ENCODE measurements at places on chromosomes 6 and 20. TPM values are rescaled to one million over a fixed set of nuclear protein-coding genes. Genes with fewer than 3 reads are reported as not detected.

DNA sequence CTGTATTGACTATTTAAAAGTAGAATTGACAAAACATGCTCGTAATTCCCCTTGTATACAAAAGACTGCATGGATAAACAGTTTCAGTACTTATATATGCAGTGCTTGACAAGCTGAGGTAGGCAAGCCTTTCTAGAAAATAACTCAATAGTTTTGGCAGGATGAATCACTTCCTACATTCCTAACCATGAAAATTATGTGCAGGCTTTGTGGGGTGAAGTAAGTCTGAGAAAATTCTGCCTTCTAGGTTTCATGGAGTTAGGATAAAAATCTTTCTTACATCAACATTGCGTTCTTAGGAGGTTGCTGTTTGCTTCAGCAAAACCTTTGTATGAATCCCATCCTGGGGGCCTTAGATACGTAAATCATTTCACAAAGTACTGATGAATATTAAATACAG lies 801.4 kb upstream of the EYS start:
- no peak for DNase-seq
- H3K36me3 ChIP-seq = no peaks in the 10 kb centered on the region
- H3K4me3 ChIP-seq = no peak overlapping the region
- no peak overlapping the region for H3K27ac ChIP-seq
- H3K4me1 ChIP-seq = no peaks in the 10 kb centered on the region
- no peaks in the 10 kb centered on the region for H3K27me3 ChIP-seq

Gene SLC17A2
- total RNA-seq = not detected

DNA sequence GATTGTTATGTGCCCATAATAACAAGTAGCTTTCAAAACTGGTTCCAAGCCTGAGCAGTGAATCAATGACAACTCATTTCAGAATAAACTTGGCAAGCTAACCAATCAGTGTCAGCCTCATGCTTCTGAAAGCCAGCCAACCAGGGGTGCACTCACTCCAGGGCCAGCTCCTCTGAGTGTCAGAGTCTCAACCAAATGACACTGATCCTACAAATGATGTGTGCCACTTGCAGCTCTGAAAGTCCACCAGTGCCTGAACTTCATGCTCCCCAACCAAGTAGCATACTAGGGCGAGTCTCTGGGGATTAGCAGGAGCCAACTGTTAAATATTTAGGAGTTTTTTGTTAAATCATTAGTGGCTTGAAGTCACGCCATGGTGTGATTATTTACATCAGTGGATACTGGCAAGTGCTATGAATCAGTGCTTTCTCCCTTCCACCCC lies 4.5 kb downstream of the IYD start:
- no peaks in the 10 kb centered on the region for H3K4me1 ChIP-seq
- H3K27me3 ChIP-seq = peaks cover 86% of the 10 kb centered on the region
- H3K36me3 ChIP-seq = no peaks in the 10 kb centered on the region
- H3K4me3 ChIP-seq = no peak overlapping the region

DNA sequence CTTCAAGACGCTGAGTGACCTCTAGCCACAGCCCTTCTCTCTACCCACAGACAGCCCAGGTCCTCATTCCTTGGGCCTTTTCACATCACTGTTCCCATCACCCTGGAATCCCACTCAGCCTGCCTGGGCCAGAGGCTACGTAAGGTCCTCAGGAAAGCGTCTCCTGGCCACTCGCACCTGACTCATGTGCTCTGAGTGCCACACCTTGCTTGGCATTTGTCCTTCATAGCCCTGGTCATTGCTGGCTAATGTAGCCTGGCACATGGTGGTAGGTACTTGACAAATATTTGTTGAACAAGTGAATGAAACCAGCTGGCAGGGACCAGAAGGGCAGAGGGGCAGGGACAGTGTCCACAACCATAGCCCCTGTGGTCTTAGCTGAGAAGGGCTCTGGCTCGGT lies 50.6 kb upstream of the FANCE start:
- DNase-seq = no peak
- H3K27ac ChIP-seq = no peak overlapping the region
- H3K27me3 ChIP-seq = no peaks in the 10 kb centered on the region

GRCh38 chr20:8055096-8055495 lies 35.5 kb upstream of the TMX4 start:
- no peaks in the 10 kb centered on the region for H3K4me1 ChIP-seq
- H3K36me3 ChIP-seq = no peaks in the 10 kb centered on the region
- H3K27ac ChIP-seq = no peak overlapping the region
- H3K4me3 ChIP-seq = no peak overlapping the region
- no peak for DNase-seq

DNA sequence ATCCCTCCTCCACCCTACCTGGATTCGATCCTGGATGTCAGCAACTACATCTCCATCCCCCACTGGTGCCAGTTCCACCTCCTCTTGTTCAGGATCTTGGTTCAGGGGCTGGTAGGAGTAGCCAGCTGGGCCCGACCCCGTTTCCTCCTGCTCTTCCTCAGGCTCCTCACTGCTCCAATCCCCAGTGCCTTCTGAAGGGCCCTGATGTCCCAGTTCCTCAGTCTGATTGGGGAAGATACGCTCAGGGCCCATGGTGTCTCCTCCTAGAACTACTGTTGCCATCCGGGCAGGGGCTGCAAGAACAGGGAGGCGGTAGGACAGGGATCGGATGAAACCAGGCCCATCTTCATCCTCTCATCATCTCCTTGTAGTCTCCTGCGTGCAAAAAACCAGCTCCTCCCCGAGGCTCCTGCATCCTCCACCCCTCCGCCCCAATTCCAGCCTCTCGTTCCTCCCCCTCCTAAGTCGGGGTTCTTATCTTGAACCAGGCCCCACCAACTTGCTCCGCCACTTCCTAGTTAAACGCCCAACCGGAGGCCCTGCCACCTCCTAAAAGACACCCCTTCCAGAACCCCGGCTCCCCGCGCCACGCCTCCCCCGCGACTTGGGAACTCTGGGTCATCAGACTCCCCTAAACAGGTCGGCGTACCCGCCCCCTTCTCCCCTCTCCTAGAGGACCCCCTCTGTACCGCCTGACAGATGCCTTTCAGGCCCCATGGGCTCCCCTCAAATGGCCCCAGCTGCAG lies 476 bp downstream of the MEA1 start:
- H3K27me3 ChIP-seq = no peaks in the 10 kb centered on the region
- peak overlapping the region; percentile 57 for H3K4me3 ChIP-seq
- peak; percentile 41 for DNase-seq
- H3K4me1 ChIP-seq = peaks cover 33% of the 10 kb centered on the region
- H3K27ac ChIP-seq = no peak overlapping the region
- H3K36me3 ChIP-seq = peaks cover 15% of the 10 kb centered on the region

DNA sequence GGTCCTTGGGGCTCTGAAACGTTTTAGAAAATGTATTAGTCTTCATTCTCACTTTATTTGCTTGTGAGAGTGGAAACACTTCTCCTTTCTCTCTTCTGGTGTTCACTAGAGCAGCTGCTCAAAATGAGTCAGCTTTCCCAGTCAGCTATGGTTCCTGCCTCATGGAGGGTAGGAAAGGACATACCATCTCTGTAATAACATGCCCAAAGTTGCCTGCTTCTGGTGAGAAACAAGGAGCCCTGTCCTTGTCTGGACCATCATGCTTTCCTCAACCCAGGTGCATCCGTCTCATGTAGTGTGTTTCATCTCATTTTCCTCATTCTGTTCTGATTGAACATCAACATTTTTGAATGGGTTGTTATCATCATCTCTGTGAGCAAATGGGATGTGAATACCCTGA lies 17.1 kb upstream of the TINAG start:
- H3K4me3 ChIP-seq = no peak overlapping the region
- no peaks in the 10 kb centered on the region for H3K4me1 ChIP-seq
- peak; percentile 76 for DNase-seq
- no peak overlapping the region for H3K27ac ChIP-seq

GRCh38 chr20:34891166-34892062 lies 15.0 kb downstream of the ACSS2 start:
- no peak for DNase-seq
- no peak overlapping the region for H3K4me3 ChIP-seq
- no peak overlapping the region for H3K27ac ChIP-seq
- H3K4me1 ChIP-seq = peaks cover 7% of the 10 kb centered on the region

Gene RNF114
- total RNA-seq = 158 TPM

DNA sequence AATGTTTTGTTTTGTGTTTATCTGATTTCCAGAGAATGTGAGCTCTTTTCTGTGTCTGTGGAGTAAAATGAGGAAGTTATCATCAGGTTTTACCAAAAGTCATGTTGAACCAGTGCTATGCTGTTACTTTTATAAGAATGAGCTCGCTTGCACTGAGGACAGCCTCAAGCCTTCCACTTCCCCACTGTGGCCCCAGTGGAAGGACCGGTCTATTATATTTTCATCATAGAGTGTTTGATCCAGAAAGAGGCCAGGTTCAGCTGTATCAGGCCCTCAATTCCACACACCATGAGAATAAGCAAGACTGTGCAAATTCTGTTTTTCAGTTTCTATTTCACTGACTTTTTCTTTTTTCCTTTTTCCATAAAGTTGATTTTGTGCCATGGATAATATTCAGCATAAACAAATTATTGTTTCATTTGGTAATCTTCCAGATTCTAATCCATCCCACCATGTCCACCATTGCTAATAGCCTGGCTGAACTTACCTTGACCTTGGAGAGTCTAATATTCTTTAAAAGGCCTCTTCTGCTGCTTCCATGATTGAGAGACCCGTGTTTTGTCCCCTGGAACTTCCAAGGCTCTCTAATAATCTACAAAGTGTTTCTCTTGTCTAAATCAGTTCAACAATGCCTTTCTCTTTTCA lies 286.2 kb downstream of the THBS2 start:
- H3K27ac ChIP-seq = no peak overlapping the region
- H3K36me3 ChIP-seq = no peaks in the 10 kb centered on the region
- DNase-seq = no peak

GRCh38 chr6:135117413-135117968 lies 62.9 kb upstream of the HBS1L start:
- no peak overlapping the region for H3K27ac ChIP-seq
- DNase-seq = no peak
- no peak overlapping the region for H3K4me3 ChIP-seq
- no peaks in the 10 kb centered on the region for H3K27me3 ChIP-seq

Gene MMUT
- total RNA-seq = 12.5 TPM

- DNase-seq = peak; percentile 51
- H3K27ac ChIP-seq = no peak overlapping the region
- H3K36me3 ChIP-seq = no peaks in the 10 kb centered on the region
- H3K4me3 ChIP-seq = no peak overlapping the region
- H3K4me1 ChIP-seq = peaks cover 18% of the 10 kb centered on the region
Measured at GRCh38 chr6:33613146-33613794, 7.9 kb upstream of the ITPR3 start.

Gene SRSF12
- 5.1 TPM for total RNA-seq

GRCh38 chr20:54570561-54570960 lies 95.2 kb downstream of the DOK5 start:
- no peaks in the 10 kb centered on the region for H3K36me3 ChIP-seq
- no peak overlapping the region for H3K27ac ChIP-seq
- peaks cover 7% of the 10 kb centered on the region for H3K4me1 ChIP-seq
- H3K4me3 ChIP-seq = no peak overlapping the region
- H3K27me3 ChIP-seq = no peaks in the 10 kb centered on the region
- peak; percentile 42 for DNase-seq

Gene FAM184A
- 4.2 TPM for total RNA-seq

- peaks cover 6% of the 10 kb centered on the region for H3K4me1 ChIP-seq
- H3K27me3 ChIP-seq = no peaks in the 10 kb centered on the region
- no peaks in the 10 kb centered on the region for H3K36me3 ChIP-seq
- no peak overlapping the region for H3K4me3 ChIP-seq
Measured at GRCh38 chr6:146741609-146742008, 142.8 kb downstream of the ADGB start.

DNA sequence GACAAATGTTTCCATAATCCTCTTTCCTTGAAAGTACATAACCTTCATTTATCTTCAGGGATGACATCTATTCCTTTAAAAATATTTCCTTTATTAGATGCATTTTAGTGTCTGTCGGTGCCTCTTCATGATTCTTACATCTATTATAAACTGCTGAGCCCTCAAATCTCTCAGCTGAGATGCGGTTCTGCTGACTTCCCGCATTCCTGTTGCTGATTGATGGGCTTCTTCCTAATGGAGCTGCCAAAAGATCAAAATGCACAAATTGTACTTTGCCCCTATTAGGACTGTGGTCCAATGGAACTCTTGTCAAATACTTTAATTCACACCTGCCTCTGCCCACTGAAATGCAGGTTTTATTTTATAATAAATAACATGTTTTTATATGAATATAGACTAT lies 78.7 kb upstream of the SAMD5 start:
- no peaks in the 10 kb centered on the region for H3K4me1 ChIP-seq
- H3K36me3 ChIP-seq = no peaks in the 10 kb centered on the region
- DNase-seq = no peak
- no peaks in the 10 kb centered on the region for H3K27me3 ChIP-seq
- no peak overlapping the region for H3K4me3 ChIP-seq
- H3K27ac ChIP-seq = no peak overlapping the region

Gene FOXQ1
- total RNA-seq = not detected

Gene DEFB116
- not detected for total RNA-seq

Gene HRH3
- not detected for total RNA-seq

Gene NOX3
- not detected for total RNA-seq

GRCh38 chr6:30964075-30964474 lies 19.4 kb upstream of the MUC21 start:
- no peaks in the 10 kb centered on the region for H3K36me3 ChIP-seq
- DNase-seq = no peak
- H3K4me1 ChIP-seq = no peaks in the 10 kb centered on the region
- H3K4me3 ChIP-seq = no peak overlapping the region
- no peaks in the 10 kb centered on the region for H3K27me3 ChIP-seq
- H3K27ac ChIP-seq = no peak overlapping the region

DNA sequence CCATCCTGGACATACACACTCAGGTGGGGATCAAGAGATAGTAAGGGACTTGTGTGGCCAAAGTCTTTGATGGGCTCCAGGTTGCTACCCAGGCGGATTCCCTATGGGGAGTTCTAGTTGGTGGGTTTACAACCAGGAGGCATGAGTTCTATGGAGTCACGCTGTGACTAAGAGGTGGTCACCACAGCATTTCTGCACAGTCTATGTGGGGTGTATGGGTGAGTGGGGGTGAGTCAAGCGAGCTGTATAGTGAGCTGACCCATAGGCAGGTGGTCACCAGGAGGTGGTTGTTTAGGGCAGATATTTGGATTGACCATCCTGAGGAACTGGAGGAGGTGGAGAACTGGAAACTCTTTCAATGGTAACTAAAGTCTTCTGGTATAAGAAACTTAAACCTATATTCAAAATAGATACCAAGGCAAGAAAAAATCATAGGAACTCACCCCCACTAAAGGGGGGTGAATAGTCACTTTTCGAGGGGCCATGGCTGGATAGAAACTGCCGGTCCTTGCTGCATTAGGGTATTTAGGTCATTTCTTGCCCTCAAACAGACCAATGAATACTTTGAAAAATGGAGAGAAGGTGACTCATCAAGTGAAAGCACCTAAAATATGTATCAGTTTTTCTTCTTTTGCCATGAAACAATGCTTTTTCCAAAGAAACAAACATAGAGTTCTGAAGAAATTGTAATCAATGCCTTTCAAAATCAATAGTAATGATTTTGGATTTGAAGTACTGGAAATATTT lies 84.3 kb upstream of the NRN1 start:
- no peaks in the 10 kb centered on the region for H3K27me3 ChIP-seq
- no peak overlapping the region for H3K4me3 ChIP-seq
- no peak overlapping the region for H3K27ac ChIP-seq
- H3K36me3 ChIP-seq = no peaks in the 10 kb centered on the region
- no peak for DNase-seq
